Fibroblast of villous mesenchyme (primary cell): ENCODE measurements at places on chromosomes 7 and 10. TPM values are rescaled to one million over a fixed set of nuclear protein-coding genes. Genes with fewer than 3 reads are reported as not detected.
A peak's percentile ranks its signal among the peaks of the same experiment; 100 is the strongest.

The ANK3 gene
- total RNA-seq, result 1.3 and 5.8 TPM in 2 replicates

The HOXA1 gene
- 0.32 and 0.43 TPM in 2 replicates for total RNA-seq

The PCLO gene
- under 0.01 TPM in 2 replicates for total RNA-seq

The PSTK gene
- total RNA-seq, result 5.5 and 5.6 TPM in 2 replicates

GRCh38 chr10:10977978-10978377 lies 39.7 kb upstream of the CELF2 start:
- DNase-seq, result no peak

DNA sequence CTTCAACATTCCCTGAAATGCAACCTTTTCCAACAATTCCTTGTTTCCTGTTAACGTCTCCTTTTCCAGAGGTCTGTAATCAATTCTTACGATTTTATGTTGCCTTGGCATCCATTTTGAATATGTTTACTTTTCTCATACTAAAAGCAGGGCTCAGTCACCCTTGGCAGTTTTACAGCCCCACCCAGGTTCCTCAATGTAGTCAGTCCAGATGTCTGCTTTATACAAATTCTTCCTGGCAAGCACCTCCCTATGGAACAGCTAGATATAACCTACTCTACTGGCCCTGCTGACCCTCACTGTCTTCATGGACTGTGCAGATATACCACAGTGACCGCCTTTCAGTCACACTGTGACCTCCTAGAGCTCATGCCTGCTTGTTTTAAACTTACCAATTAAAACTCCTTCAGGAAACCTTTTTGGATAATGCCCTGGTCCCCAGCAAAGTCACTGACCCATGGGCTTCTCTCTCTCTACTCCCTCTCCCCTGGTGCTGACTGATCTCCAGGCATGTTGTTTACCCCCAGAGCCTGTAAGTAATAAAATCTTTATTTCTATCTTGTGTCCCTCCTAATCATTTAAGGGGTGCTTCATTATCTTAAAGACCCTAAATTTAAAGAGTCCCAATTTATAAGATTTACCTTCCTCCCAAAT lies 147.1 kb upstream of the STEAP1 start:
- DNase-seq, result no peak

DNA sequence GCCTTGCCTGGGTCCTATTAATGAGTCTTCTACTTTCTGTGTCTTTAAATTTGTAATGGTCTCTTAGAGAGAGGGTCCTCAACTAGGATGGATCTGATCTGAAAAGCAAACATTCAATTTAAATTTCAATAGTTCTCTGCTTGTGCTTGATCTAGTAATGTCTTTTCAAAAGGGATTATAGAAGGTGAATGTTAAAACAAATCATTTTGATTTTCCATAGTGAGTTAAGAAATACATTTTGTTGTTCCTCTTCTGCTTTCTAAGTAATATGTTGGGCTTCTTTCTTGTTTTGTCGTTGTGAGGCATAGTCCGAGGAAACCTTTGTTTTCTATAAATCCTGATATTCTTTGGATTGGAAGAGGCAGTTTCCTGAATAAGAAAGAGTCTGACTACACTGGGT lies 18.8 kb downstream of the NRF1 start:
- no peak for DNase-seq

DNA sequence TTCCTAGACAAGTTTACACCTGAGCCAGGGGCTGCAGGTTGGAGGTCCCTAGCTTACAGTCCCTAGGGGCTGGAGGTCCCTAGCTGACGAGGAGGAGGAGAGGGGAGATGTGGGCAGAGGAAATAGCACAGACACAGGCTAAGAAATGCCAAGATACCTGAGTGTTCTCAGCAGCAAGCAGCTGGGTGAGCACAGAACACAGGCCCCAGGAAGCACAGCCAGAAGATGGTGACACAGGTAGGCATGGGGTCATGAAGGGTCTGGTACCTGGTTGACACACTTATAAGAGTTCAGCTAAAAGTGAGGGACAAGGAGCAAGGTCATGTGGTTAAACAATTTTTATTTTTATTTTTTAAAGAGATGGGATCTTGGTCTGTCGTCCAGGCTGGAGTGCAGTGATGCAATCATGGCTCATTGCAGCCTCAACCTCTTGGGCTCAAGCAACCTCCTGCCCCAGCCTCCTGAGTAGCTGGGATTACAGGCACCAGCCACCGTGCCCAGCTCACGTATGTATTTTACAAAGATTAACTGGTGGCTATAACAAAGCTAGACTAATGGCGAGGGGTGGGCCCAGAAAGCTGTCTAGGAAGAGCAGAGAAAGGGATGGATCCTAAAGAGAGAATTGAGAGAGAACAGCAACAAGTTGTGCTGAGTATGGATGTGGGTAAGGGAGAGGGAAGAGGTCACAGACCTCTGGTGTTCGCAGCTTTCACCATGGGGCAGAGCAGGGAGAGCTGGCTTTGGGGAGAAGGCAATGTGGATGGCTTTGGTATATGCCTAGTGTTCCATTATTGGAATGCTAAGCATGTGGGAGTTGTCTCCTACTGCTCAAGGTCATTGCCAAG lies 140.3 kb upstream of the KLF14 start:
- DNase-seq, result no peak

DNA sequence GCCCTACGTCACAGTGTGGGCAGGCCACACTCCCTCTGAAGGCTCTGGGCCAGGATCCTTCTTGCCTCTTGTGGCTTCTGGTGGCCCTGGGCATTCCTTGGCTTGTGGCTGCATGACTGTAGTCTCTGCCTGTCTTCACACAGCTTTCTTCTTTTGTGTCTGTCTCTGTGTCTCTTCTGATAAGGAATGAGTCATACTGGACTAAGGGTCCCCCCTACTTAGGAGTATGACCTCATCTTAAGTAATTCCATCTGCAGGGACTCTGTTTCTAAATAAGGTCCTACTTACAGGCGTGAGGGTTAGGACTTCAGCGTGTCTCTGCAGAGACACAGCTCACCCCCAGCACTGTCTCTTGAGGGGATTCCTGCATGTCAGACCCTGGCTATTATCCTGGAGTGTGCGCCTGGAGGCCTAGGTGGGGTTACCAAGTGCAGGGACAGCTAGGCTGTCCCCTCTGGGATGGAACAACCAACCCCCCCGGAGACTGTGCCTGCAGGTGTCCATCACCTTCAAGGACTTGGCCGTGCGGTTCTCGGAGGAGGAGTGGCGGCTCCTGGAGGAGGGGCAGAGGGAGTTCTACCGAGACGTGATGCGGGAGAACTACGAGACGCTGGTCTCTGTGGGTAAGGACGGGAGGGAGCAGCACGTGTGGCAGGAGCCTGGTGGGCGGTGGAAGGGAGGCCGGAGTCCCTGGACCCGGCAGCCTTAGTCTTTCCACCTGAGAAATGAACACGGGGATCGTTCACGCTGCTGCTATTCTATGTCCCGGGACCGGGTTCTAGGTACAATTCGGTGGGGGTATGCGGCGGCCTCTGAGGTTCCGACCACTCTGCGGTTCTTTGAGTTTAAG lies 54.1 kb downstream of the ZNF467 start:
- DNase-seq, result peak; percentile 68

GRCh38 chr7:154709840-154710520 lies 292.9 kb downstream of the PAXIP1 start:
- no peak for DNase-seq

DNA sequence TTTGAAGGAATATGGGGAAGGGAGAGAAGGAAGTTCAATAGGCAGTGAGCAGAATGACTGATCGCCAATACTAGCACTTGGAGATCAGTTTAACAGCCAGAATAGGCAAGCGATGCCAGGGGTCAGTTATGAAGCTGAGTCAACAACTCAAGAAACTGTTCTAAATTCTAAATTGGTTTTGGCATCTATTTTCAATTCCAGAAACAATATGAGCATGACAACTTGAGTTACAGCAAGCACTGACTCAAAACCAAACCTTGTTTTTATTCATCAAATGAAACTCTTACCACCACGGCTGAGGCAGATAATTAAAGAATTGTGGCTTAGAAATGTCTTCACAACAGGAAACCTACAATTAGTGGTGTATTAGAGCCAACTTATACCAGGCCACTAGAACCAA lies 180.5 kb upstream of the ASAH2 start:
- no peak for DNase-seq

GRCh38 chr7:50733552-50733951 lies 49.1 kb downstream of the GRB10 start:
- peak; percentile 32 for DNase-seq

GRCh38 chr10:76428551-76429367 lies 997.3 kb downstream of the LRMDA start:
- DNase-seq, result peak; percentile 90

GRCh38 chr7:129343099-129343700 lies 91.0 kb upstream of the STRIP2 start:
- DNase-seq, result peak; percentile 55

- DNase-seq, result no peak
Measured at GRCh38 chr10:26787362-26787761, 73.4 kb downstream of the ABI1 start.

- no peak for DNase-seq
Measured at GRCh38 chr7:37074370-37074769, 350.1 kb upstream of the AOAH start.

DNA sequence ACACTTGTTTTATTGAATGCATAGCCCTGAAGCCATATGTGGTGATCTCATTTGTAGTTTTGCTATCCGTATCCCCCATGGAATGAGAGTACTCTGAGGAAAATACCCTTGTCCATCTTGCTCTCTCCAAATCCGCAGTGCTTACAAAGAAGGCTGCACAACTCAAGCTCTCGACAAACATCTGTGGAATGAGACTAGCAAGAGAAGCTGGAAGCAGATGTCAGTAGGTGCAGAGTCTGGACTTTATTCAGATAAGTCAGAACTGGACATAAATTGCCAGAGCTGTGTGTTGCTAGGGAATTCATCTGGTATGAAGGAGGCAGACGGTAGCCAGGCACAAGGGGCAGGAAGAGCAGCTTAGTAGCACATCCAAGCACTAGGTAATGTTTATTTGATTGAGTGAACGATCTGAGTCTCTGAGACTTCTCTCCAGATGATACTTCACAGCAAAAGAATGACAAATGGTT lies 1046.2 kb downstream of the XPNPEP1 start:
- peak; percentile 53 for DNase-seq

GRCh38 chr10:132506711-132507408 lies 30.7 kb upstream of the INPP5A start:
- DNase-seq, result peak; percentile 40

DNA sequence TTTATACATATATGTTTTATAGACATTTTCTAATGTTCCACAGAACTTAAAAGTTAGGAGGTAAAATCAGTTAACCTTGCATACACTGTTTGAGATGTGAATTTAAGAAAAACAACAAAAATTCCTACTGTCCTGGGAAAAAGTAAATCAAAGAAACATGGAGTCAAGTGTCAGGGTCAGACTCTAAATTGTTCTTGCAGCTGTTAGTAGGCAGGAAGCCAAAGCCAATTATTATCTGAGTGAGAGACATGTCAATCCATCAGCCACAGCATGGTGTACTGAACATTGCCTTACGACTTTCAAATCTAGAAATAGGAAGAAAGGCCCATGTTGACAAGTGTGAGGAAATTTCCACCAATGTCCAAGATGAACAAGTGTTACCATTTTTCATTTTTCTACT lies 461.2 kb upstream of the MBL2 start:
- DNase-seq, result no peak

DNA sequence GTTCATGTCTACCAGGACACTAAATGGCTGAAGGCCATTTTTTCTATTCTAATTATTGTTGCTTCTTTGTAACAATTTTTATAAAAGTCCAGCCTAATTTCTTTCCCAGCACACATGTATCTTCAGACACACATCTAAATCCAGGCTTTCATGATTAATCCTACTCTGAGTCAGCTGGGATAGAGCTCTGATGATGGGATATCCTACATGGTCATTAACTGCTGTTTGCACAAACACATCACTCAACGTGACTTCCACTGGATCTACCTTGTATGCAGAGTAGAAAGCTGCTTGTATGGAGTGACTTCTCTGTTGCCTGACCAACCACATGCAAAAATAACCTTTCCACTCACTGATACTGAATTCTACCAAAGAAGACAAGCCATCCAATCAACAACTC lies 260.9 kb downstream of the AHR start:
- DNase-seq, result peak; percentile 52

- no peak for DNase-seq
Measured at GRCh38 chr10:78301481-78301880, 267.8 kb downstream of the RPS24 start.

DNA sequence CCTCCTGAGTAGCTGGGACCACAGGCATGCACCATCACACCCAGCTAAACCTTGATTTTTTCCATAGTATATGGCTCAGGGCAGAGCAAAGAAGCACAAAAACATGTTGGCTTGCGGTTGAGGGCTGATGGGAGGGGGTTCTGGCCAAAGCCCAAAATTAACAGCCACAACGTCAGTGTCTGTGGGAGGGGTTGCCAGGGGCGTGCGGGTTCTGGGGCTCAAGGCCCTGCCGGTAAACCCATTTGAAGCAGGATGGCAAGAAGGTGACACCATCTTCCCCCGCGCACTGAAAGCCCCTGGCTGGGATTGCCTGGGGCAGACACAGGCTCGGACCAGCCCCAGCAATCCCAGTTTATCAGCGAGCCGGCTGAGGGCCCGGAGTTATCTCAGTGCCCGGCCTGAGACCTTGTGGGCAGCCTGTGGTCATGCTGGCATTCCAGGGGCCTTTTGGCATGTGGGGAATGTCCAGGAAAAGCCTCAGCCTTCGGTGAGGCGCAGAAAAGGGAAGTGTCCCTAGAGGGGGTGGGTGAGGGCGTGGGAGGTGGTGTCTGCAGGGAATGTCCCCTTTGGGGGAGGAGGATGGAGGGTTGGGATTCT lies 167.7 kb upstream of the TNRC18 start:
- DNase-seq, result peak; percentile 90

DNA sequence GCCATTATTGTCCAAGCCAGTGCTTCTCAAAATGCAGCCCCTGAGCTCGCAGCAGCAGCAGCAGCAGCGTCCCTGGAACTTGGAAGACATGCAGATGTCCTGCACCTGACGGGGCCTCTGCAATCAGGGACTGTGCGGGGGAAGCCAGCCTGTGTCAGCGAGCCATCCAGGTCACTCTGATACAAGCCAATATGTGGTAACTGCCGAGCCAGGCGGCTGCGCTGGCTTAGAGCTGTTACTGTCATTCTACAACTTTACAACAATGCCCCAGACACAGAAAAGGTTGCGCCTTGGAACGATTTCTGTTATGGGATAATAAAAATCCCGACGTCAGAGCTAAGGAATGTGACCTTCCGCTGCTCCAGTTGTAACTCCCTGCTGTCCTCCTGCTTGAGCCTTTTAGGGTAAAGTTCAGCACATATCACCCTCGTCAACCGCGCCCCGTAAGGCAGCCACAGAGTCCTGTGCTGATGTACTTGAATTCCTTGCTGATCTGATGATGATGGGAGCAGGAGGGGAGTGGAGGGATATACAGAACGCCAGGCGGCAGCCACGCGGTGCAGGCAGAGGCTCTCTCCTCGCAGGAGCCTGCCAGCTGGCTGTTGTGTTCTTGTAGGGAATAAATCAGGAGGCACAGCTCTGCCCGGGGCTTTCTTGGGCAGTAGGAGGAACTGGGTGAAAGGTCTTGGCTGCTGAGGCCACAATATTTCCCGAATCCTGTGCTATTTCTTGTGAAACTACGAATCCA lies 20.0 kb upstream of the CRYGN start:
- DNase-seq, result peak; percentile 100

GRCh38 chr7:67729771-67730170 lies 733.1 kb downstream of the TYW1 start:
- DNase-seq, result no peak

DNA sequence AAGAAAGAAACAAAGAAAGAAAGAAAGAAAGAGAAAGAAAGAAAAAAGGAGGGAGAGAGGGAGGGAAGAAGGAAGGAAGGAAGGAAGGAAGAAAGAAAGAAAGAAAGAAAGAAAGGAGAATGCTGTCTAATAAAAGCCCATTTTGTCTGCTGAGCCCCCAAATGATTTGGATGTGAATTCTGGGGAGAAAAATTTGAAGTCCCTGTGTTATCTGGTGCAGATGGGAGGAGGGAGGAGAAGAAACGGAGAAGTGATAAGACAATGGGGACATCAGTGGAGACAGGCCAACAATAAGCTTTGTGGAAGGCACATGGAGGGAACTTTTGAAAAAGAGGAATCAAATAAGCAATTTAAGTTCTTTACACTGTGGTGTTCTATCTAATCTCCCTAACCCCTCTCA lies 24.6 kb upstream of the TMEM273 start:
- DNase-seq, result no peak
